NCI-H2029 (cell line): ENCODE measurements at places on chromosomes 2 and 18.

- no peak for DNase-seq
These were observed 7.0 kb upstream of the ACOXL start for GRCh38 chr2:110725370-110725769.

- DNase-seq = no peak
These were observed 271.0 kb upstream of the KCNJ3 start for GRCh38 chr2:154427453-154427852.

DNA sequence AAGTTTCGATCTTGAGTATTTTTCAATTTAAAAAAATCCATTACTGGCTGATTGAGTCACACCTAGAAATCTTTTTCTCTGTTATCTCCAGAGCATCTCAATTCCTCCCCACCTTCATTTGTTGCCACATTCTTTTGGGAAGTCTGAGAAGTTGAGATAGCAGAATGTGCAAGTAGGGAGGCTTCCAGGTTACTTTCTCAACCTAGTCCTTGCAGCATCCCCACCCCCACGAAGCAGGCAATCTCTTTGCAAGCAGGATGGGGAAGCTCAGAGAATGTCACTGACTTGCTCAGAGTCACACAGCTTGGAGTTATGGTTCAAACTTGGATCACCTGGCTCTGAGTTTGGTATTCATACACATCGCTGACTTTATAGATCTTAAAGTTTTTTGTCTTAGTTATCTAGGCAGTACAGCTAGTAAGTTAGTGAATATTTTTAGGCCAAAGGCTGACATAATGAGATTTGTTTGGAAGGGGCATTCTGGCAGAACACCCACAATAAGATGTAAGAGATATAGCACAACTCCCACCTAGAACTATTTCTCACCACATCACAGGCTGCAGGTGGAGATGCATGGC is 25.9 kb upstream of the LCLAT1 start:
- no peak for DNase-seq

DNA sequence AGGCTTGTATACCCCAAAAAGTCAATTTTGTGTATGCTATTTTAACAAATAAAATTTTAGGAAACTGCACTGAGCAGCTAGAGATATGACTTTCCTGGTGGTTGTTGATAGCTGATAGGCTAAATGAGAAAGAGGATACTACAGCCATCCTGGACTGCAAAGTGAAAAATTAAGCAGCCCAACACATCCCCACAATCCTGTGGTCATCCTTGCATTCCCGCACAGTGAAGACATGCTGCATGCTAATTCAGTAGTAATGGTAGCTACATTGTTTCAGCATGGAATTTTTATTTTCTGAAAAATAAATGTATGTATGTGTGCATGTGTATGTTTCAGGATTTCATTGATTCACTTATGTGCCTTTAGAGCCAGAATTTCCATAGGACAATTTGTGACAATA is 124.2 kb upstream of the CCDC68 start:
- DNase-seq = no peak

GRCh38 chr2:215772003-215772402 is 241.3 kb downstream of the MREG start:
- no peak for DNase-seq

DNA sequence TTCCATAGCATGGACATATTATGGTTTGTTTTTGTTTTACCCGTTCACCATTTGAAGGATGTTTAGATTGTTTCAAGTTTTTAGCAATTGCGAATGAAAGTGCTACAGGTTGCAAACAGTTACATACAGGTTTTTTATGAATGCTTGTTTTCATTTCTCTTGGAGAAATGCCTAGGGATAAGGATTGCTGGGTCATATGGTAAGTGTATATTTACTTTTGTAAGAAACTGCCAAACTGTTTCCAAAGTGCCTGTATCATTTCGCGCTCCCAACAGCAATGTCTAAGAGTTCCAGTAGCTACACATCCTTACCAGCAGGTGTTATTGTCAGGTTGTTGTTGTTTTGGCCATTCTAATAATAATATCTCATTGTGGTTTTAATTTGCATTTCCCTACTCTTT is 251.7 kb downstream of the PHLPP1 start:
- DNase-seq = no peak

GRCh38 chr2:218788529-218789255 is 6.7 kb downstream of the CYP27A1 start:
- DNase-seq = no peak

GRCh38 chr2:62406573-62407043 is 99.4 kb downstream of the TMEM17 start:
- no peak for DNase-seq

- no peak for DNase-seq
These were observed 156.7 kb downstream of the TPO start for GRCh38 chr2:1569879-1570450.

GRCh38 chr2:170271340-170271739 is 93.4 kb downstream of the MYO3B start:
- peak; percentile 68 for DNase-seq

GRCh38 chr2:200336980-200337615 is 30.6 kb downstream of the SPATS2L start:
- DNase-seq = no peak

DNA sequence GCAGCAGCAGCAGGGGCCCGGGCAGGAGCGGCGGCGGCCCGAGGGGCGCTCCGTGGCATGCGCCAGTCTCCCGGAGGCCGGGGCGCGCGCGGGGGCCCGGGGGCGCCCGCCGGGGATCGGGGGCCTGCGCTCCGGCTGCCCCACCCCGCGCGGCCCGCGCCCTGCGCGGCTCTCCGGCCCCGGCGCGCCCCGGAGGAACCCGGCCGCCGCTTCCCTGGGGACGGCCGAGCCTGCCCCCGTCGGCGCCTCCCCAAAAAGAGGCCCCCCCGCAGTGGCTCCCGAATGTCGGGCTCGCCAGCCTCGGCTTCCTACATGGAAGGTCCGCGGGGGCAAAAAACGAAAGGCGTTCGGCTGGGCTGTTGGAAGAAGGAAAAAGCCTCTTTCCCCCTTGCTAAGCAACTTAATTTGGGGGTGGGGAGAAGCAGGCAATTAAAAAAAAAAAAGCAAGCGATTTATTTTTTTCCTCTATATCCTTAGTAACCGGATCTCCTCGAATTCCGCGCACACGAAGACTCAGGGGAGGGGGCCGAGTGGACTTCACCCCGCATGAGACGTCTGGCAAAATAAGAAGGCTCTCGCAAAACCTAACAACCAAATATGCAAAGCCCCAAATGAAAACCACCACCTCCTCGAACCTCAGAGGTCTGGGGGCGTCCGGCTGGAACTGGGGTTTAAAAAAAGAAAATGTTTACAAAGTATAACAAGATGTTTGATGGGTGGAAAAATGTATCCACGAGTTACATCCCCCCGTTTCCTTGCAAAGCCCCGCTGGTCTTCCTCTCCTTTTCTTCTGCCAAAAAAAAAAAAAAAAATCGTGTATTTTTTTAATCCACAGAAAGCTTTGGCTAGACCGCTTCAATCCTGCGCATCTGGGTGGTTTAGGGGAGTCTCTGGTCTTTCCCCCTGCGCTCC is at the start of gene SMAD7:
Gene SMAD7 (minus strand): TSS at position 430 of the 912 bp plus-strand sequence. CDS start 541 bp downstream, outside the sequence.
- DNase-seq = no peak

DNA sequence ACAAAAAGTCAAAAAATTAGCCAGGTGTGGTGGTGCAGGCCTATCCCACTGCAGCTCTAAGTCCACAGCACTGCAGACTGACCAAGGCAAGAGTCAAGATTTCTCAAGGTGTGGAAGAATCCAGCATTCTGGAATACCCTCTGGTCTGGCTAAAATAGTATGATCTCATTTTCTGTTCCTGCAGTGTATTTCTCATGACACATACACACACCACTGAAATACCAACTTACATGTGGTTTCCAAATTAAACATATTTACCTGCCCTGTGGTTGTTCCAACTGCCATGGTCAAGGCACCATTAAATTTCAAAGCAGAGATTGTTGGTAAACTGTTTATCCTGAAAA is 30.9 kb downstream of the NOL10 start:
- no peak for DNase-seq
